ENCODE measurements at places on chromosomes 13 and 19.

- DNase-seq: no peak
Observed at GRCh38 chr13:100269837-100270236, 180.9 kb downstream of the PCCA start.

DNA sequence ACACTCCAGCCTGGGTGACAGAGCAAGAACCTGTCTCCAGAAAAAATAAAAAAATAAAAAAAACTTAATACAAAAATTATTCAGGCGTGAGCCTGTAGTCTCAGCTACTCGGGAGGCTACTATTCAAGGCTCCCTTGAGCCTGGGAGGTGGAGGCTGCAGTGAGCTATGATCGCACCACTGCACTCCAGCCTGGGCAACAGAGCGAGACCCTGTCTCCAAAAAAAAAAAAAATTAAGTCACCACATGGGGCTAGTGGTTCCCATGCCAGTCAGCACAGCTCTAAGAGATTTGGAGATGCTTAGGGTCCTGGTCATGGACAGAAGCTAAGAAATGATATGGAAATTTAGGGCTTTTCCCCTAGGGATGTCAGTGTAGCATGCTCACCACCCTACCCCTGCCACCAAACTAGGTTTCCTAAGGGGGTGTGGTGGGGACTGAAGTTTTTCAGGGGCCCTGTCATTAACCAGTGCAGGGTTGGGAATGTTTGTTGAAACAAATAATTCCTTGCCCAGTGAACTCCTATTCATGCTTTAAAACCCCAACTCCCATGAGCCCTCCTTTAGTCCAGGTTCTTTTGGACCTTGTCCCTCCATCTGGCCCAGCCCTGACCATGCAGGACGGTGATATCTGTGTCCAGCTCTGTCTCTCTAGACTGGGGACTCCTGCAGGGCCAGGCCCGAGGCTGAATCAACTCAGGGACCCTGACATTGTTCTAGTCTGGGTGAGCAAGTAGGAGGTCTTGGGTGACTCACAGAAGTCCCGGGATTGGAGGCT is 1.8 kb downstream of the FCHO1 start:
- DNase-seq: no peak

DNA sequence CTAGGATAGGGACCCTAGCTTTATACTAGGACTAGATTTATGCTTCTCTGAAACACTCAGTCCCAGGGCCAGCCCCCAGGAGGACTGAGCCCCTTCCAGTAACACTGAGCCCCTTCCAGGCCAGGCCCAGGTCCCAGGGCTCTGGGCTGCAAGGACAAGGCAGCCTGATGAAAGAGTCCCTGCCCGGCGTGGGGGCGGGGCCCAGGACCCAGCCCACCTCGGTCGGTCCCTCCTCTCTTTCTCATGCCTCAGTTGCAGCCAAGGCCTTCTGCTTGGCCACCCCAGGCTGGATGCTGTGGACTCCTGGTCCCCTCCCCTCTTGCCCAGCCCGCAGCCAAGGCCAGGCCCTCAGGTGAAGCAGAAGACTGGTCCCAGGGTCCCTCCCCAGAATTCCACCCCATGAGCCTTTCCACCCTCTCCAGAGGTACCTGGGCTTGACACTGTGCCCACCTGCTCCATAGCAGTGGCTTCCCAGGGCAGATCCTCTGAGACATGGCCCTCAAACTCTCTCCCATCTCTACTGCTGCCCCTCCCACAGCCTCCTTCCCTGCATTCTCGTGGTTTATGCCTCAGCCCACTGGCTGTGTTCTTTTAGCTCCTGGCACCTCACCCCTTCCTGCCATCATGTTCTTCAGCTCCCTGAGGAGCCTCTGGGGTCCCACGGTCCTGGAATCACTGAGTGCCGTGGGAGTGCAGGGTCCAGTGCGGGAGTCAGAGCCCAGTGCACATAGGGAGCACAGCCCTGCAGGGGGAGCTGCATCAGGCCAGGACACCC is 53.6 kb upstream of the C1QTNF9B start:
- no peak for DNase-seq

- no peak for DNase-seq
Observed at GRCh38 chr19:9075064-9075949, 11.6 kb upstream of the OR1M1 start.

DNA sequence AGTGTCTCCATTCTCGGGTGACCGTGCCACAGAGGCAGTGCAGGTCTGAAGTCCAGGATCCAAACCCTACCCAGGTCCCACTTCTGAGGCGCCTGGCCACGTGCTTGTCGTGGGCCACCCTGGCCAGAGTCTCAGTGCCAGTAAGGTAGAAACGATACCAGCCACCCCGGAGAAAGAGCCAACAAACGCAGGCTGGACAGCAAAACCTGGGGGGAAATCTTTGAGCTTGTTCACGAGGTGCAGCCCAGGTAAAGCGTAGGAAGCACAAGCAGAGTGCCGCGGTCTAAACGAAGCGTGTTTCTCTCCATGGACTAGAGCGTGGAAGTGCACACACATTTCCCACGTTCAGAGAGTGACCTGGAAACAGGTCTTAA is 95.6 kb downstream of the ATP11A start:
- DNase-seq: no peak

DNA sequence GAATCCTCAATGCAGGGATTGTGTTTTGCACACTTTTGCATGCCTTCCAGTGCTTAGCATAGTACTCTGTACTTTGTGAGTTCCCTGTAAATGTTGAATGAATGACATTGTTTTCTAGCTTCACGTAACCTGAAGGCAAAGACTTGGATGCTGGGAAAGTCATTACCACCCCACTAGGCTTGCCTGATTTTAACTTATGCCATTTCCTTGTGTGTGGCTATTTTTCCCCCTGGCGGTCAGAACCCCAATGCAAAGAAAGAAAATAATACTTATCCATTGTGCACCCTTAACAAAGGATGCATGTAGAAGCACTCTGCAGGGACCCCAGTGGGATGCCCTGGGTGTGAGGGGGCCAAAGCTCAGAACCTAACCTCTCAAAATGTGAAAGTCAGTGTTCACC is 1.2 kb upstream of the ENOX1 start:
- no peak for DNase-seq

DNA sequence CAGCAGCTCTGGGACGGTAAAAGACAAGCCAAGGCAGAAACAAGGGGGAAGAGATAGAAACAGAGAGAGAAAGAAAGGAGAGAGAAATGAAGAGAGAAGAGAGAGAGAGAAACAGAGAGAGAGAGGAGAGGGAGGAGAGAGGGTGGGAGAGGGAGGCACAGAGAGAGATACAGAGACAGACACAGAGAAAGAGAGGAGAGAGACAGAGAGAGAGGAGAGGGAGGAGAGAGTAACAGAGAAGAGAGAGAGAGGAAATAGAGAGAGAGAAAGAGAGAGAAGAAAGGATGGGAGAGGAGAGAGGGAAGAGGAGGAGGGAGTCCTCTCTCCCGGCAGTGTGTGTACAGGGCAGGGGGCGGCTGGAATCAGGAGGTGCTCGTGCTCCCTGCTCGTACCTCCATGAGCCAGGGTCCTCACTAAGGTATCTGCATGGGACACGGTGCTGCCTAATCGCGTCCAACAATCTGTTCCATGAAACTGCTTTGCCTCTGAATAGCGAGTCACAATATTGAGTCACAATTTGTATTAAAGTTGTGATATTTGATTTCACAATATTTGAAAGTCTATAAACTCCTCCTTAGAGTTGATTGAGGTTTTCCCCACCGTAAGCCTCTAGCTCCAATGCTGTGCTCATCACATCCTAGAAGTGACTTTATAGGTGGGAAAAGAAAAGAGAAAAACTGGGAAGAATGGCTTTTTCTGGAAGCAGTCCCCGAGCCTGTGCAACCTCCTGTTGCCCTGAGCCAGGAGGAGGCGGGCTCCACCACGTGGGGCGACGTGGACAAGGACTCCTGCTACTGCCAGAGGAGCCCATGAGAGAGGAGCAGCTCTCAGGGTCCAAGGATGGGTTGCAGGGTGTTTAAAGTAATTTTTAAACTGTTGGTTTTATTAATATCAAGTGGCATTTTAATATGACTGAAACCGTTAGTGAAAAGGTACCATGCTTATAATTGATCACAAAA is 81.7 kb upstream of the ARHGEF7 start:
- DNase-seq: no peak

DNA sequence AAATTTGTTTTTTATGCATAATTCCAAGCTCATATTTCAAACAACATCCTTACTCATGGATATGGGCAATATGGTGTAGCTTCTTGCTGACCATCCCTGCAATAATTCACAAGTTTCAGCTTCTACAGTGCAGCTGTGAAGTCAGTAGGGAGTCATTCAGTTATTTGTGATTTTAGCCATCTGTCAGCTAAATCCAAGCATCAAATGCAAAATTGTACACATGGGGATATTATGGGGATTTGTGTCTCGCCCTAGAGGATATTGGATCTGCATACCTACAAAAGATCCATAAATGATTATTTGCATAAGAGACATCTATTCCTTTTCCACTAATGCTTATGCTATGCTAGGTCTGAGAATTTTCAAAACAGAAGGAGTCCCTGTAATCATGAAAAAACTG is 217.9 kb upstream of the SLITRK5 start:
- no peak for DNase-seq

GRCh38 chr13:73082895-73083294 is 24.1 kb downstream of the KLF5 start:
- no peak for DNase-seq

- no peak for DNase-seq
Observed at GRCh38 chr13:99746637-99747402, 224.7 kb downstream of the ZIC5 start.

DNA sequence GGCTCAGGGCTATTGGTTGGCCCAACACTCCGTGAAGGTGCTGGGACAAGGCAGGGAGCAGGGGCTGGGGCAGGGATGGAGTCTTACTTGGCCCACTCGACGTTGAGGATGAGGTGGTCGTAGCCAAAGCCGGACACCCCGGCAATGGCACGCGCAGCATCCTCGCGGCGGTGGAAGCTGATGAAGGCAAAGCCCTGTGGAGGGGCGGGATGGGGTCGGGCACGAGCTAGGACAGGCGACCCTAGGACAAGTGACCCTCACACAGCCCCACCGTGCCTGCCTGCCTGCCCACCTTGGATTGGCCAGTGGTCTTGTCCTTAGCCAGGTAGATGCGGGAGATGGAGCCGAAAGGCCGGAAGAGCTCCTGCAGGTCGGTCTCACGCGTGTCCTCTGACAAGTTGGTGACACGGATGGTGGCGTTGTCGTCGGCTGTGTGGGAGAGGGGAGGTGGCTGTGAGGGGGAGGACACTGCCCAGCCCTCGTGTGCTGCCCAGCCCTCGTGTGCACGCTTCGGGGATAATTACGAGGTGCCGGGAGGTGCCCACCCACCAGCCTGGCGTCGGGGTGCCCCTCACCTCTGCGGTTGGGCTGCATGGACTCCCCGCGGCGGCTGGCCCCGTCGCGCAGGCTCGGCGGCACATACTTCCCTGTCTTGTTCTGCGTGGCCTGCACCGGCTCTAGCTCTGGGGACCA is 4.0 kb downstream of the P2RY11 start:
- no peak for DNase-seq

GRCh38 chr13:40770609-40770933 is 419 bp downstream of the MRPS31 start:
- no peak for DNase-seq

GRCh38 chr13:113741191-113741668 is 17.8 kb upstream of the TMEM255B start:
- DNase-seq: no peak

- DNase-seq: no peak
Observed at GRCh38 chr19:19335408-19336158, 15.0 kb downstream of the MAU2 start.

DNA sequence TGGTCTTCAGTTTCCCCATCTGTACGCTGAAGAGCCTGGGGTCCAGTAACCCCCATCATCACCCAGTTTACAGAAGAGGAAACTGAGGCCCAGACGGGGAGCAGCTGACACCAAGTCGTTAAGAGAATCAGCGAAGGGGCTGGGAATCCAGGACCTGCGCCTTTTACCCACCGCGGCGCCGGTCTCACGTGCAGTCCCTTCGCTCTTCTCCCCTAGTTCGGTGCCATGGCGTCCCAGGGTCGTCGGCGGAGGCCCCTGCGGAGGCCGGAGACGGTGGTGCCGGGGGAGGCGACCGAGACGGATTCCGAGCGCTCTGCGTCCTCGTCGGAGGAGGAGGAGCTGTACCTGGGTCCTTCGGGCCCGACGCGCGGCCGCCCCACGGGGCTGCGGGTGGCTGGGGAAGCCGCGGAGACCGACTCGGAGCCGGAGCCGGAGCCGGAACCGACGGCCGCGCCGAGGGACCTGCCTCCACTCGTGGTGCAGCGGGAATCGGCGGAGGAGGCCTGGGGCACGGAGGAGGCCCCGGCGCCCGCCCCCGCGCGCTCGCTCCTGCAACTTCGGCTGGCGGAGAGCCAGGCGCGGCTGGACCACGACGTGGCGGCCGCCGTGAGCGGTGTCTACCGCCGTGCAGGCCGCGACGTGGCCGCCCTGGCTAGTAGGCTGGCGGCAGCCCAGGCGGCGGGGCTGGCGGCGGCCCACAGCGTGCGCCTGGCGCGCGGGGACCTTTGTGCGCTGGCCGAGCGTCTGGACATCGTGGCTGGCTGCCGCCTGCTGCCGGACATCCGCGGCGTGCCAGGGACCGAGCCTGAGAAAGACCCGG is 698 bp downstream of the BLOC1S3 start:
- DNase-seq: no peak

DNA sequence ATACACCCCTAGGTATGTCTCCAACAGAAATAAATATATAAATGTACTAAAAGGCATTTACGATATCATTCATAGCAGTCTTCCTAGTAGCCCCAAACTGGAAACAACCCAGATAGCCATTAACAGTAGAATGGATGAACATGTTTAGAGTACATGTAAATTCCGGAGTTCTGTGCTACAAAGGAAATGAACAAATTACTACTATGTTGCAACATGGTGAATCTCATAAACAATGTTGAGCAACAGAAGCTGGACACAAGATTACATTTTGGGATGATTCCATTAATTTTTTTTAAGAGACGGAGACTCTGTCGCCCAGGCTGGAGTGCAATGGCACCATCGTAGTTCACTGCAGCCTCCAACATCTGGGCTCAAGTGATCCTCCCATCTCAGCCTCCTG is 5.9 kb upstream of the SLC7A10 start:
- DNase-seq: no peak

DNA sequence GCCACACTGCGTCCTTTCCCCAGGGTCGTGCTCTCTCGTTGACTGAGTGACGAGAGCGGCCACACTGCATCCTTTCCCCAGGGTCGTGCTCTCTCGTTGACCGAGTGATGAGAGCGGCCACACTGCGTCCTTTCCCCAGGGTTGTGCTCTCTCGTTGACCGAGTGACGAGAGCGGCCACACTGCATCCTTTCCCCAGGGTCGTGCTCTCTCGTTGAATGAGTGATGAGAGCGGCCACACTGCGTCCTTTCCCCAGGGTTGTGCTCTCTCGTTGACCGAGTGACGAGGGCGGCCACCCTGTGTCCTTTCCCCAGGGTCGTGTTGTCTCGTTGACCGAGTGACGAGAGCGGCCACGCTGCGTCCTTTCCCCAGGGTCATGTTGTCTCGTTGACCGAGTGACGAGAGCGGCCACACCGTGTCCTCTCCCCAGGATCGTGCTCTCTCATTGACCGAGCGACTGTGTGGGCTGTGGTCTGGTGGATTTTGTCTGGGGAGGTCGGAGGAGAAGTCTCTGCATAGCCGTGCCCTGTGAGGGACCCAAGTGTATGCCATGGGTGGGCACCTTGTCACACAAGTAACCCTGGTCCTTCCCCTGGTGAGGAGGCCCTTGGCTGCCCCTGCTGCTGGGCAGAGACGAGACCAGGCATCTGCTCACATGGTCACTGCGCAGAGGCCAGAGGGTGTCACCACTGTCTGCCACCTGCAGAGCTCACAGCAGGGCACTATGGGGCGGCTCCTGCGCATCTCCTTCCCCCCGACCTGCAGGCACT is 107.7 kb downstream of the KDM4B start:
- no peak for DNase-seq

- DNase-seq: no peak
Observed at GRCh38 chr13:40319699-40320579, 346.5 kb downstream of the FOXO1 start.

- no peak for DNase-seq
Observed at GRCh38 chr13:110268061-110268460, 38.9 kb downstream of the COL4A1 start.
